ENCODE measurements at places on chromosomes 12 and 14.

DNA sequence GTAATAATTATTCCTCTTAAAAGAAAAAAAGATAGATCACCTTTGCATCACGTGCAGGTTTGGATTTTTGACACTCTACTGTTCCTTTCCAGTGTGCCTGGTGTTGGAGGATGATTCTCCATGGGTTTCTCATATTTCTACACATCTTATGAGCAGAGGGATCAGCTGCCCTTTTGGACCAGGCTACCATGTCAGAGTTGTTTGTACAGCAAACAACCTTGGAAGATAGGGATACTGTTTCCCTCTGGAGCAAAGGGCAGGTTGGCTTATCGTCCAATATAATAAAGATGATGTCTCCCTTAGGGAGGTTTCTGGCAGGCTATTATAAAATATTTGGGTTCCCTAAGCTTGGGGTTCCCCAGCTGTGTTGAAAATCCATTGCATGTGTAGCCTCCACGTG is 42.1 kb downstream of the DAO start:
- no peak for DNase-seq

- no peak for DNase-seq
Observed at GRCh38 chr12:45298721-45299692, 83.1 kb downstream of the ANO6 start.

GRCh38 chr12:12818701-12819100 is 5.6 kb downstream of the DDX47 start:
- no peak for DNase-seq

DNA sequence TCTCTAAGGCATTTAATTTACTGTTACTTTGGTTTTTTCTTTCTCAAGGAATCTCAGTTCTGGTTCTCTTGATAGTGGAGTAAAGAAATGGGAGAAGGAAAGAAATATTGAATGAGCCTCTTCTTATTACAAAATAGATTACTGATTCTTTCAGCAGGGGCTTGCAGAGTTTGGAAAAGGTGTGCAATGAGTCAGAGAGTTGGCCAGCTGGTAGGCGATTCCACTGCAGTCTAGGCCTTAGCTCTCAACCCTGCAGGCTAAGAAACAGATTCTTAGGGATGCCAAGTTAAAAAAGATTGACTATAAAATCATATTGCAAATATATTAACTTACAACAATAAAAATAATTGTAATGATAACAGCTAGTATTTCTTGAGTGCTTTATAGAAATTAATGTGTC is 25.8 kb downstream of the NR1H4 start:
- DNase-seq, result no peak

DNA sequence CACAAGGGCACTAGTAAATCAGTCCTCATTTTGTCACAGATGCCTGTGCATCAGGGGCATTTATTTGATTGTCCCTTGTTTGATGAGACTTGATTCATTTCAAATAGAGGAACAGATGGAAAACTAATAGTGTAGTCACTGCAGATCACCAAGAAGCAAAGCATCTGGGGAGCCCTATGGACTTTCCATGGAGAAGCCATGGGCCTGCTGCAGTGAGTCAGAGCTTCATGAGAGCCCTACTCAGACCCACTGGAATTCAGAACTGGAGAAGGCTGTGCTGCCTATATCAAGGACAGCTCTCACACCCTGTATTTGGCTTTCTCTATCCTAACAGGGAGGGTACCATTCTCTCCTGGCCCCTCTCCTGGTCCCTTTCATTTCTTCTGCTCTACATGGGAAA is 126.2 kb downstream of the GRIP1 start:
- DNase-seq, result no peak

DNA sequence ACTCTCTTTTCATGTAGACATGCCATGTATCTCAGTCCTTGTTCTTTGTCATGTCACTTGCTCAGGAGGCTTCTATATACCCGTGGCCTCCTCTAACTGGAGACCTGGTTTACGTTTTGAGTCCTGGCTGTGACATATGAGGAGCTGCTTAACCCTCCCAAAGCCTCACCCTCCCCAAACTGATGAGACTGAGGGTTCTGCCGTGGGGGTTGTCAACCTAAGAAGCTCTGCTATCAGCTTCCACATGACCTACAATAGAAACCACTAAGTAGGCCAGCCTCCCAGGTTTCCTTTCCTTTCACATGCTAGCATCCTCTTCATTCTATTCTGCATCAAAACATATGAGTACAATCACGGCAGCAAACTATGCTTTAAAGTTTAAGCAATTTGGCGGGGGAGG is 76.8 kb upstream of the WSCD2 start:
- DNase-seq, result no peak

GRCh38 chr12:6964605-6965025 is 5.8 kb downstream of the PHB2 start:
- DNase-seq, result no peak

DNA sequence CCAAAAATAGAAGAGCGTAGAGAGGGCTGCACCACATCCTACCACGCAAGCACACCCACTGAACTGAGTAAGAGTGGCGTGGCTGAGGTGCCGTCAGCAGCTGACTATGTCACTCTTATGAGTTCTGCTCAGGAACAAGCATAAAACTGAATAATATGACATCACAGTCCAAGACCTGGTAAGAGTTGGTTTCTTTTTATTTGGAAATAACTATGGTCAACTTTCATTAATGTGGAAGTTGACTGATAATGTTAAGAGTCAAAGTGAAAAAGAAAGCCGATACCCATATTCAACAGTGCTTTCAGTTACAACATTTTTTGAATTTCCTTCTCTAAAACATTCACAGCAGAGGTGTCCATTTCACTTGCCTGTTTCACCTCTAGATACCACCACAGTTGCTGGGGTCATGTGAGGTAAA is 44.6 kb downstream of the GNS start:
- DNase-seq, result no peak

- DNase-seq, result no peak
Observed at GRCh38 chr12:101086490-101087135, 123.4 kb downstream of the SLC5A8 start.

- DNase-seq, result no peak
Observed at GRCh38 chr14:68937471-68938270, 41.4 kb downstream of the ACTN1 start.

DNA sequence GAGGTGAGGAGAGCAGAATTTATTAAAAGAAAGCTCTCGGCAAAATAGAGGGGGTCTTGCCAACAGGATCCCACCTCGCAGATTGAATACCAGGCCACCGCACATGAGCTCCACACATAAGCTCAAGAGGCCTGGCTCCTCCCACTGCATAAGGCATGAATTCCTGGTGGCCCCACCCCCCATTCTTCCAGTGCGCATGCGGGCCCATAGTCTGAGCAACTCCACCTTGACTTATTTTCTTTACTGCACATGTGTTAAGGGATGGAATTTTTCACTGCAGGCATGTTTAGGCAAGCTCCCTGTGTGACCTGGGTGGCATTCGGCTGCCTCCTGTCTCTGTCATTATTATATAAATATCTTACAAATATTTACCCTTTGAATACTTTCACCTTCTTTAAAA is 412.5 kb downstream of the RMST start:
- no peak for DNase-seq

- no peak for DNase-seq
Observed at GRCh38 chr12:14283489-14284144, 81.9 kb upstream of the ATF7IP start.

- no peak for DNase-seq
Observed at GRCh38 chr14:34496679-34497513, 34.9 kb upstream of the SPTSSA start.

- no peak for DNase-seq
Observed at GRCh38 chr12:102201436-102202061, 3.9 kb upstream of the PMCH start.

GRCh38 chr14:93103392-93104080 is 12.2 kb downstream of the ITPK1 start:
- peak; percentile 24 for DNase-seq

GRCh38 chr12:19223018-19223417 is 93.5 kb downstream of the PLEKHA5 start:
- no peak for DNase-seq

- no peak for DNase-seq
Observed at GRCh38 chr14:36807727-36808126, 146.1 kb downstream of the PAX9 start.

DNA sequence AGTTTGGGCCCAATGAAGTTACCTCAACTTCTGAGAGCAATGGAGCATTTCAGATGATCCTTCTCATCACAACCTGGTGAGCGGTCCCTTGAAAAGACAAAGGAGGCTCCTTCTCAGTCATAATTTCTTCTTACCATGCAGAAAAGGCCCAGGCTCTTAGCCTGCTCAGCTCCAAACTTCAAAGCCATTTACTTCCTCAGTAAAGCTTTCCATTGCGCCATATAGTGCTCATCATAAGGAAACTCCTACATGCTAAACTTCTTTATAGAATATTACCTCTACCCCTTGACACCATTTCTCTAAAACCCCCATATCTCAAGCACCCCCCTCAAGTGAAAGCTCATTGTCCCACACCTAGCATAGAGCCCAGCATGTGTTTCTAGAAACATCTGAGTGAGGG is 127.1 kb downstream of the GTF2A1 start:
- DNase-seq, result no peak

DNA sequence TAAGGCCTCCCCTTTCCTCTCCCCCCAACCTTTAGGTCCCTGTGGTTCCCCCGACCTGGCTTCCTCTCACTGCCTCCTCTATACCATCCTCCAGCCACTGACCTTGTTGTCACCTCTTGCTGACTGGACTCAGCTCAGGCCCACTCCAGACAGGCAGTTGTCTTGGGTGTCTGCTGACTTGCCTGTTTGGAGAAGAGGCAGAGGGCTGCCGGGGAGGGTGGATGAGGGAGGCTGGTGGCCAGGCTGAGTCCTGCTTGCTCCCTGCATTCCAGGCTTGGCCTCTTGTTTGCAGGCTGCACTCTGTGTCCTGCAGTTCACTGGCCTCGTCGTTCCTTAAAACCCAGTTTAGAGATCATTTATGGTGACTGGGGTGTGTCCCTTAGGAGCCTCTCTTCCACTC is 31.0 kb upstream of the RD3L start:
- DNase-seq, result no peak

GRCh38 chr14:34964977-34965764 is 17.6 kb upstream of the SRP54 start:
- DNase-seq, result no peak
